Suppressor macrophage treated with lipopolysaccharide for 4 hours (primary cell): ENCODE measurements at places on chromosomes 6 and 20.

GRCh38 chr6:145086197-145086596, 649.1 kb downstream of the EPM2A start:
- no peak for DNase-seq

- DNase-seq, result peak; percentile 62
Measured at GRCh38 chr20:38043512-38044300, 10.2 kb downstream of the RPRD1B start.

DNA sequence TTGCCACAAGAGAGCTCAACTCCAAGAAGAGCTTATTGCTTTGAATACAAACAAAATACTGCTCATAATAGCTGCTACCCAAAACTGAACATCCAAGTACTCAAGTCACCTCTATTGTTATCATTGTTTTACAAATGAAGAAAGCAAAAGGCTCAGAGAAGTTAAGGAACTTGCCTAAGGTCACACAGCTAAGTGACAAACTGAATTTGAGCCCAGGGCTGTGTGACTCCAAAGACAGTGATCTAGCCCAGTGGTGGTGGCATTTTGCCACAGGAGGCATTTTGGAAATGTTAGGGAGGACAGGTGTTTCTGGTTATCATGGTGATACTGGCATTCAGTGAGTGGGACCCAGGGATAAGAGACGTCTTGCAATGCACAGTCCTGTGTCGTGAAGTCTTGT, 79.5 kb downstream of the KCNB1 start:
- DNase-seq, result no peak

- DNase-seq, result no peak
Measured at GRCh38 chr6:93242049-93242448, 177.3 kb downstream of the EPHA7 start.

DNA sequence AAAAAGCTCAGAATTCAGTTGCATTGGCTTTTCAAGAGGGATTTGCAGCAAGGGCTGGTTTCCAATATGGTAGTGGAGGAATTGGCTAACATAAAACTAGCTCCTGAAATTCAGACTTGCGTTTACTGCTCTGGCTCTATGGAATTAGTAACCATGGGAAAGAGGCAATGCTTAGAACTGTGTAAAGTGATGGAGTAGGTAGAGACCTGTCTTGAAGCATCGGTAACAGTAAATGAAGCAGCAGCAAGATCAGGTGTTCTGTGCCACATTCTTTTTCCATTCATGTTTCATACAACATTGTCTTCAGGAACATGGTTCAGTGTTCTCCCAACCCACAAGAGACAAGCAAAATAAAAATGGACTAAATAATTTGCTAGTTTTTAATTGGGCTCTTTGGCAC, 6.5 kb downstream of the IRF4 start:
- no peak for DNase-seq
